ENCODE measurements at places on chromosomes 11 and 22.

DNA sequence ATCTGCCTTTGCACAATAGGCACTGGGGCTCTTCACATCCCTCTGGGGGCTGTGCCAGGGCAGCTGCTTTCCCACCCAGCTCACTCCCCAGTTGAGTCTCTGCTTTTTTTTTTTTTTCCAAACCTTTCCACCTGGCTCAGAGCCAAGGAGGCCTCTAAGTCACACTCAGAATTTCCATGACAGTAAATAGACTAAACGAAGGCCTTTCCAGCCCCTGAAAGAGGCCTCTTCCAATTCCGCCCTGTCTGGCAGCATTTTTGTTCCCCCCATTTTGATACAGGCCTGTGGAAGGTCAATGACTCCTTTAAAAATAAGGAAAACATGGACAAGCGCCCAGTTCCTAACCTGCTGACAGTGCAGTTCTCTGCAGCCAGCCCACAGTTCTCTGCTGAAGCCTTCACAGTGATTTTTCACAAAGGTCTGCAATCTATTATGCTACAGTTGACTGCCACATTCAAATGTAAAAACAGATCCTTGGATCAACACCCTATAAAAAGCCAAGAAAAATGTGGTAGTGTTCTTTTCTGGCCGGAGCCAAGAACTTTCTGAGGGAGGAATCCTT, 107.5 kb upstream of the SESN3 start:
- DNase-seq: no peak

DNA sequence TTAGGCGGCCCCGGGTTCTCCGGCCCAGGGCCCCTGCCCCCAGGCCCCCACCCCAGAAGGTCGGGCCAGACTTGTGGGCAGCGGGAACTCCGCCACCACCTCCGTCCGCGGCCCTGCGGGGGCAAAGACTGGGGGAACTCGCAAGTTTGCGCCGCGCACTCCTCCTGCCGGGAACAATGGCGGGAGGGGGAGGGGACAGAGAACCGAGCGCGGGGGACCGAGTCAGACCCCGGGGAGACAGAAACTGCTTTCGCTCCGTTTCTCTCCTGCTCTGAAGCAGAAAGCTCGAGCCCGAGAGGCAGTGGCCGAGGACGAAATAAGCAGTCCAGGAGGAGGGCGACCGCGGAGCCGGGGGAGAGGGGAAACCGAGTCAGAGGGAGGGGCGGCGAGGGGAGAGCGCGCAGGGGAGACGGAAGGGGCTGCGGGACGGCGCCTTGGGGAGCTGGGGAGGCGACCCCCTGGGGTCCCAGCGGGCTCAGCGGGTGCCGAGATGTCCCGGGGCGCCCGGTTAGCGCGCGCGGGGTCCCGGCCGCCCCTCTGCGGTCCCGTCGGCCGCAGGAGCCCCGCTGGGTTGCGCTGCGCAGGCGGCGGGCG, 555 bp downstream of the TP53I11 start:
- DNase-seq: no peak

DNA sequence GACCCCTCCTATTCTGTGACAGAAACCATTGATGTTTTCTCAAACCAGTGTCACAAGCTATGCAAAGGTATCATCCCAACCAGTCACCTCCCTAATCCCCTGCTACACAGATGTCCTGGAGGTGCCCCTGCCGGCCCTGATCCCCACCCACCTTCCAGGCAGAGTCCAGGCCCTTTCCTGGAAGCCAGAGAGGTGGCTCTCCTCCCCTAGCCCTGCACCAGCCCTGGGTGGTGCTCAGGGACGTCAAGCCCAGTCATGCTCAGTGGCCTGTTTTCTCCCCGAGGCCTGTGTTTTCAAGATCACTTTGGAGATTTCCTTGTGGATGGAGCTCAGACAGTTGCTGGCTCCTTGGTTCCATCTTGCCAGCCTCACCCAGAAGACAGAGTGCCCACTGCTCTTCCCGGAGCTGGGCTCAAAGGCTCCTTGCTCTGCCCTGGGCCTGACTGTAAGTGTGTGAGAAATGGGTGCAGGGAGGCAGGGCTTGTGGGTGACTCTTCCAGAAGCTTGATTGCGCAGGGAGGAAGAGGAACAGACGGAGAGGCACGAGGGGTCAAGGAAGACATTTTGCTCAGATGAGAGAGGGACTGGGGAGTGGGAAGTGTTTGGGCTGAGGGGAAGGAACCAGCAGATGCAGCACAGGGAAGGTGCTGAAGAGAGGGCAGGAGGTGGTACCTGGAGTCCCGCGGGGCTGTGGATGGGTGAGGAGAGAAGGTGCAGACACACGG, 11.3 kb downstream of the P2RY6 start:
- DNase-seq: no peak

DNA sequence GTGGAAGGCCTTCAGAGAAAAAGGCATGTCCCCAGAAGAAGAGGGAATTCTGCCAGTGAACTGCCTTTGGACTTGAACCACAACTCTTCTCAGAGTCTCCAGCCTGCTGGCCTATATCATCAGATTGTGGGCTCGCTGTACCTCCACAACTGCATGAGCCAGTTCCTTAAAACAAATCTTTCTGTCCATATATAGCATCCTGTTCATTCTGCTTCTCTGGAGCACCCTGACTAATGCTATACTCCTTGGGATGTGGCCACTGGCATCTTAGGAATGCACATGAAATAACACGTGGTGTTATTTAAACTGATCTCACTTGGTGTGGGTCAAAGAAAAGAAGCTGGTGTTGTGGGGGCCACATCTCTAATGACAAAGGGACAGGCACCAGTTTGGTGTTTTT, 58.3 kb upstream of the VSTM5 start:
- DNase-seq: no peak

DNA sequence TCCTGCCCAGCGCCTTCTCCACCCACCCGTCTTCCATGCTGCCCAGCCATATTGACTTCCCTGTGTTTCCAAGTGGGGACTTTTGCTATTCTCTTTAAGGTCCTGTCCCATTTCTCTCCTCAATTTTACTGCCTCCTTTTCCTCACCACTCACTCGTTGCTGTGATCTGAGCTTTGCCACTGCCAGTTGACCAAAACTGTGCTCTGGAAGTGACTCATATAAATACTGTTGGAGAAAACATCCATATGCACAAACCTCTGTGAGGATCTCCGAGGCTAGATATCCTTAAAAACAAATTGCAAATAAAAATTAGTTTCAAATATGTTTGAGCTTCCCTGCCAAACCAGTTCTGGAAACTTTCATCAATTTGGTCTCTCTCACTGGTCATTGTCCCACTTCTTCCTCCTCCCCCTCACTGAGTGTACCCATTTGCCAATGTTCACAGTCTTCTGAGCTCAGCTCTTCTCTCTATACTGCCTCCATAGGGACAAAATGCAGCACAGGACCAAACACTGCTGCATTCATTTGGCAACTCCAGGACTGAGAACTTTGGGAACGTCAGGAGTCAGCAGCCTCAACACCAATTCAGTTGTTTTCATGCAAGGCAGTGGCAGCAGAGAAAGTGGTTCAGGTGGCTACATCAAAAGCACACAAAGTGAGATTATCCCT, 34.0 kb upstream of the MMP13 start:
- DNase-seq: no peak
